Activated T-cell treated with anti-CD3 and anti-CD28 coated beads, Interleukin-2, amount 50 U/mL, for 48 hours (primary cell): ENCODE measurements at places on chromosomes 7 and 10.

- no peak for DNase-seq
Observed at GRCh38 chr7:12103948-12104347, 107.1 kb upstream of the TMEM106B start.

DNA sequence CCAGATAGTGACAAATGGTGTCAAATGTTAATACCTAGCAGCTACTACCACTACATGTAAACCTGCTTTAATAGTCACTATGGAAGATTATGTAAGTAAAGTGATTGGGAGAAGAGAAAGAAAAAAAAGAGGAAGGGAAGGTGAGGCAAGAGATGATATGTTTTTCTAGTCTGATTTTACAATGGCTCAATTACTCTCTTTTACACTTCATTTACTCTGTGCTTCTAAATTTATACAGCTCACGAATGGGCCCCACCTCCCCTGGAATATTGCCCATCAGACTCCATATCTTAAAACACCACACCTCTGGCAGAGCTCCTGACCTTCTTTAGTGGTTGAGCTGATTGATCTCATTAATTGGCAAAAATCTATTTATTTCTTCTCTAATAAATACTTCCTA, 28.0 kb upstream of the IKZF1 start:
- no peak for DNase-seq

- no peak for DNase-seq
Observed at GRCh38 chr10:90912854-90913479, 7.9 kb downstream of the ANKRD1 start.

DNA sequence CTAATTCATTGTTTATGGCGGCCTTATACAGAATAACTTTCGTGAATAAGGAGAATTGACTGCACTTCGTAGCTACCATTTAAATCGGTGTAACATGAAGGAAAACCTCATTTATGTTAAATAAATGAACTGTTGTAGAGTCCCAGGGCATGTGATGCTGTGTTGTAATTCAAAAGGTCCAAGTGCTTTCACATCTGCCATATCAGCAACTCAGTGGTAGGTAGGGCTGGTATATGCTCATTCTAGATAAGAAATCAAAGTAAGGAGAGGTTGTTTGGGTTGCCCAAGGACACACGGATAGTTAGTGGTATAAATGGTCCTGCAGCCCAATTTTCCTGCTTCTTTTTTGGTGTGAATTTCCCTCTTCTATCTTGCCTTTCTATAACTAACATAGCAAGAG, 15.8 kb downstream of the BBS9 start:
- DNase-seq, result no peak

DNA sequence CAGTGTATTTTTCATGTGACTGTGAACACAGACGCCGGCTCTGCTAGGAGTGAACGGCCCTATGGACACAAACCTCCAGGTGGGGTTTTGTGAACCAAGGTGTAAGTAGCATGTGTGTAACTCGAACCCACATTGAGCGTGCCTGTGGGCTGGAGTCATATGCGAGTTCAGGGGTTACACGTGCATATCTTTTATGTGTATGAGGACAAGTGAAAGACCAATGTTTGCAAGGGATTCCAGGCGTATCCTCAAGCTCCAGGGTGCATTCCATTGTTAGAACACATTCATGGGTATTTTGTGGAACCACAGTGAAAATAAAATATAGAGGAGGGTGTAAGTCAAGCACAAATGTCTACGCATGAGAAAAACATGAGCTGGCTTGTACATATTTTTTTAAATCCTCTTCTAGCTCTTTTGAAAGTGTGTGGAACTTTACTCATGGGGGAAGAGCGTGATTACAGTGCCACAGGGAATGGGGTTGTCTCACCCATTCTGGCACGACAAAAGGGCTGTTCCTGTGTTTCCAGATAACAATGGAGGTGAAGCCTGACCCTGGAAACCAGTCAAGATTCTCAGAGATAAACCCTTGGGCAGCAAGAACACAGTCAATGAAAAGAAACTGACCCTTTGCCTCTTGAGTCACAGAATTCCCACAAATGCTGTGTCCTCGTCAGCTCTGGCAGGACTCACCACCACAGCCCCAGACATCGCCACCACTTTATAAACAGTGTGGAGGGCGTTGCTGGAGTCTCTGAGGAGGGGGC, 37.0 kb upstream of the GOT1 start:
- no peak for DNase-seq

GRCh38 chr7:159272739-159273138, 128.1 kb upstream of the VIPR2 start:
- no peak for DNase-seq

DNA sequence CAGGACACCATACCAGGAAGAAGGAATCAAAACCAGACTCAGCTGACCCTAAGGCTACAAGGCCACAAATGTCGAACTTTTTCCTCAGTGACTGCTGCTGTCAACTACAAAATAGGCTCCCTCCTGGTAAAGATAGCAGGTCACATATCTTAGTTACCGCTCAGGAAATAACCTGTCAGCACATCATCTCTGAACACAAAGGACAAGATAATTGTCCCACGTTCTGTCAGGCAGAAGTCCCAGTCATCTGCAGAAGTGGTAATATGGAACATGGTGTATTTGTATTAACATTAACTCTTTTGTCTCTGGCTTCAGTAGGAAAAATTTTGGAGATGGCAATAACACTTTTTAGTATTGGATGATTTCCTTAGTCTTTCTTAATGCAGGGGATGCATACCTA, 630.2 kb upstream of the LRRTM3 start:
- no peak for DNase-seq

DNA sequence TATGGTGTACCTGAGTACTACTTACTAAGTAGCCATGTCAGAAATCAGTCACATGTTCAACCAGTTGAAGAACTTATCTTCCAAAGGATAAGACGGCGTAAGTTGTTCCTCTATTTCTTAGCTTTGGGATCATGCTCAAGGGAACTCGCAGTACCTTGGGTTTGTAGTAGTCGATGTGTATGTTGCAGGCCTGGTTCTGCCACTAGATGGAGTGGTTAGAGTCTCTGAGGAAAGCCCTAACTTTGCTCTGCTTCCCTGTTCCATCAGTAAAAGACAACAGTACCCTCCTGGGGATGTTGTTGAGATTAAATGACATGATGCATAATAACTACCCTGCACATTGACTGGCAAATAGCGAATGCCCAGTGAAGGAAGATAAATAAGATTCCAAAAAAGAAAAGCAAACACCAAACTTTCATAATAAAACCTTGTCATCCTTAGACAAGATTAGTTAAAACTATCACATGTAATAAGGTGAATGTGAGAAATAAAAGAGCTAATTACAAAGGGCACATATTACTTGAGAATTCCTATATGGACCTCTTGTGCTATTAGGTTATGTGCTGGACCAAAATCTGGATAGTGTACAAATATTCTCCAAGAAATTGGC, 165.9 kb downstream of the ABCA13 start:
- no peak for DNase-seq

- no peak for DNase-seq
Observed at GRCh38 chr10:133359972-133360610, 2.3 kb upstream of the FUOM start.

DNA sequence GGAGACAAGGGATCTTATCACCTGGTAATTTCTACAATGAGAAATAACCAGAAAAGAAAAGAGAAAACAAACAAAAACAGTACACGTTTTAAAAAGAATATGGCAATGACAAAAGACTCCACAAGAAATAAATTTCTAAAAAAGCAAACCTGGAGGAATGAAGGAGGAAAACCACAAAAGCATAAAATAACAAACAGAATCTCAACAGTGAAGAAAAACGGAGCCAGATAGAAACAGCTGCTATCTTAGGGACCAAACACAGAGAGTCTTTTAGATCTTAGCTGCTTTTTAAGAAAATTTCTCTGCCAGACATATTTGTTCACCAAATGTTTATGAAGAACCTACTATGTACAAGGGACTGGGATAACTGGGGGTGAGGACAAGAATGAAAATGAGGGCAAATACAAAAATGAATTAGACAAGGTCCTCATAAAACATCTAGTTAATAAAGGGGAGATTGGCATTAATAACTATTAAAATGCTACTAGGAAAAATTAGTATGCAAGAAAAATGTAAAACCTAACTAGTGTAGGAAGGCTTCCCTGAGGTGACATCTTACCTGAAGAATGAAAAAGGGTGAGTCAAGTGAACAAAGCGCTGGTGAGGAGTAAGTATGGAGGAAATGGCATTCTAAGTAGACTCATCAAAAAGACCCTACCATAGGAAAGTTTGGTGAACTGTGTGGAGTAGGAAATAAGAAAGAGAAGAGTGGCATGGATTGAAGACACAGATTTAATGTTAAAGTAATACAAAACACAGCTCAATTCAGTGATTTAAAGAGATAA, 34.3 kb downstream of the WASL start:
- DNase-seq, result no peak

GRCh38 chr10:113993489-113993991, 50.1 kb upstream of the ADRB1 start:
- DNase-seq, result no peak

DNA sequence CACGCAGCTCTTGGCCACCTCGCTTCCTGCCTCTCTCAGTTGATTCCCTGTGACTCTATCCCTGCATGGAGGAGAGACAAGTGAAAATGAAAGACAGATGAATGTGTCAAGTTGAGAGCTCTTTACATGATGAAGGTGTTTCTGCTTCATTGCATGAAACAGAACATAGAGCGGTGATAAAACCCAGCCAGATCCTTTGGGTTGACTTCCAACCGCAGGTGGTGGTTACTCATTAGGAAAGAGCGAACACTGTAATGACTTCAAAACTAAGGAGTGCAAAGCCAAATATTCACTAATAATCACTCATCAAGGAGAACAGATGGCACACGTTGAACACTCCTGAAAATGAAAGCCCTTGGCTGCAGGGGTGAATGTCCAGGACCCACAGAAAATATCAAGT, 31.8 kb upstream of the WDR11 start:
- DNase-seq, result no peak

GRCh38 chr7:155947051-155947450, 134.8 kb upstream of the SHH start:
- no peak for DNase-seq

DNA sequence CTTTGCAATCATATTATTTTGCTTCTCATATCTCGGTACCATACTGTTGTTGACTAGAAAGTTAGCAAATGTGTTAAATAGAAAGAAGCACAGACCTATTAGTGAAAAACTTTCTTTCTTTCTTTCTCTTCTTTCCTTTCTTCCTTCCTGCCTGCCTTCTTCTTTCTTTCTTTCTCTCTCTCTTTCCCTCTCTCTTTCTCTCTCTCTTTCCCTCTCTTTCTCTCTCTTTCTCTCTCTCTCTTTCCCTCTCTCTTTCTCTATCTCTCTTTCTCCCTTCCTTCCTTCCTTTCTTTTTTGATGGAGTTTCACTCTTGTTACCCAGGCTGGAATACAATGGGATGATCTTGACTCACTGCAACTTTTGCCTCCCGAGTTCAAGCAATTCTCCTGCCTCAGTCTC, 1160.6 kb downstream of the GATA3 start:
- no peak for DNase-seq

DNA sequence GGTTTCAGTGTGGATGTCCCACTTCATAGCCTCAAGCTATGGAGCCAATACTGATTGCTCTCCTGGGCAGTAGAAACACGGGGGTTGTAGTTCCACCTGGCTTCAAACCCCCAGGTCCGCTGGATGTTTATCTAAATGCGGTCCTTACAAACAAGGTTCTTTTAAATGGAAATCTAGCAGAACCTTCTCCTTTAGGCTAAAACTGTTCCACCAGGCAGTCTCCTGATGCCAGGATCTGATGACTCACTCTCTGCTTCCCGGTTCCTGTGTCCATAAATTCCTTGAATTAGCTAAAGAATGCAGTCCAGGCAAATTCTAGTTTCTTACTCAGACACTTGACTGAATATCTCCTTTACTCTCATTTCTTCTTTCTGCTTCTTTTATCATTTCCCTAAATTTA, 108.4 kb upstream of the FAM3C start:
- no peak for DNase-seq

- DNase-seq, result no peak
Observed at GRCh38 chr10:30051220-30051619, 8.2 kb downstream of the JCAD start.

GRCh38 chr7:45982907-45983719, 62.0 kb upstream of the IGFBP3 start:
- no peak for DNase-seq

- DNase-seq, result no peak
Observed at GRCh38 chr7:77244222-77244934, 44.8 kb upstream of the FGL2 start.
